ENCODE measurements at places on chromosomes 4 and X.

- no peak for DNase-seq
Measured at GRCh38 chr4:8705161-8706145, 112.9 kb downstream of the CPZ start.

DNA sequence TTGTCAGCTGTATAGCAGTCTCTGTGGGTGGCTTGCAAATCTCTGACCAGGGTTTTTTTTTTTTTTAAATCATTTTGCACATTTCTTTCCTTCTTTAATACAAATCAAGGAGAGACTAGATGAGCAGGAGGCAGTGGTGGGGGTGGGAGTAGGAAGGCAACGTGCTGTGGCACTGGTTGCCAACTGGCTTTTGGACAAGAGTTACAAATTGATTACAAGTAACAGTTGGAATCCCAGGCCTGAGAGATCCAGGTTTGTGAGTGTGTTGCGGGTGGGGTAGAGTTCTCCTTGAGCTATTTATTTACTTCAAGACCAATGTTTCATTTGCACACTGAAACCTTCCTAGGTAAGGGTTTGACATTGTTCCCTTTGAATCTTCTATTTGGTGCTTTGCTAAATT, 325.3 kb downstream of the AFF2 start:
- no peak for DNase-seq

GRCh38 chr4:13129095-13129494, 355.0 kb downstream of the RAB28 start:
- DNase-seq, result no peak

GRCh38 chrX:18252644-18253359, 32.1 kb upstream of the BEND2 start:
- DNase-seq, result no peak

GRCh38 chrX:117743469-117744251, 372.9 kb downstream of the KLHL13 start:
- DNase-seq, result no peak

DNA sequence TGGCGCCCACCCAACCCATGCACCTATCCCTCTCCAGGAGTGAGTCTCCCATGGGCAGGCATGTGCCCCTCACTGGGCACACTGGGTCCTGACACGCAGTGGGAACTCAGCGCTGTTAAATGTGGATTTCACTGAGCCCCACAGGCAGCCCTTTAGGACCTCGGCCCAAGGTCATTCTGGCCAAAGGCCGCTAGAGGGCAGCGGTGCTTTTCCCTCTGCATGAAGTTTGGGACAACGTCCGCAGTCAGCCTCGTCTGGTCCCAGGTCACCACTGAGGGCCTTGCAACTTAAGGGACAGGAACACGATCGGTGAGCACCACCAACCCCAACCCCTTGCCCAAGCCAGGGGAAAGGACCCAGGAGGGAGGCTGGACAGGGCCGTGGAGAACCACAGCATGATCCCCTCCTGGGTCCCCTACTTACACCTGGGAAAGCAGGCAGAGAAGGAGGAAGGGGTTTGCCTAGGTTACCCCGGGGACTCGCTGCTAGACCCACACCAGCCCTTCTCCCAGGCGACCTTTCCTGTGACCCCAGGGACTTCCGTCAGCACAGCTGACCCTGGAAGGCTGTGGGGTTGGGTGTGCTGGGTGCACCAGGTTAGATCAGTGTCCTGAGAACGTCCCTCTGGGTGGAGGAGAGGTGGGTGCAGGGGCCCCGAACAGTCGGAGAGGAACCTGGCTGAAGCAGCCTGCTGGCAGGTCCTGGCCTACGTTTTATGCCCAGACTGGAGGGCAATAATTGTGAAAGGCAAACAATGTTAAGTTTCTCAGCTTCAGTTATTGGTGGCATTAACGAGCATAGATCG, 24.0 kb downstream of the CYTL1 start:
- DNase-seq, result no peak

DNA sequence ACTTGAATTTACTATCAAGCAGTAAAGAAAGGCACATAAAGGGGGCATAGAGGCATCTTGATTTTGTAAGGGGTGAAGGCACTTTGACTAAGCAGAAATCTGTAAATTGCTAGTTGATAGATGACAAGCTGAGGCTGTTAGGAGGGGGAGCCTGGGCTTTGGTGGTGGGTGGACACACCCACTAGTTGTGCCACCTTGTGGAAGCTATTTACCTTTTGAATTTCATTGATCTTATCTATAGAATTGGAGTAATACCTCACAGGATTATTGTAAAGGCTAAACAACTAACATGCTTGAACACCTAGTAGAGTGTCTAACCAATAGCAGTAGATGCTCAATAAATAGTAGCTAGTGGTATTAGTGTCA, 142.8 kb upstream of the KCNIP4 start:
- no peak for DNase-seq

DNA sequence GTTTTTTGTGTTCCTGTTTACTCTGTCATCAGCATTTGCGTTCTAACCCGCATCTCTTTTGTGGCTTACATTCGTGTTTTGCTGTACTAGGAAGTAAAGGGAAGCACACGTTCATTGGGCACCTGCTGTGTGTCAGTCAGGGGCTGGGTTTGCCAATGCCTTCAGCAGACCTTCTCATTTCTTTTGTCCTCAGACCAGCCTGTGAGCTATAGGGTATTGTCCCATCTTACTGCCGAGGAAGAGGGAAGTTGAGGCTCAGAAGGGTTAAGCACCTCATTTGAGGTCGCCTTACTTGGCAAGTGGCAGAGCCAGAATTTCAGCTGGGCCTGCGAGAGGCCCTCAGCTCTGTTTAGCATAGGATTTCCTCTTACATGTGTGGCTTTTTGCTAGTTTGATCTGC, 8.7 kb downstream of the TBC1D14 start:
- no peak for DNase-seq

GRCh38 chr4:84389406-84389805, 109.7 kb downstream of the NKX6-1 start:
- DNase-seq, result no peak

GRCh38 chr4:31020363-31020762, 300.2 kb downstream of the PCDH7 start:
- DNase-seq, result no peak

- DNase-seq, result no peak
Measured at GRCh38 chr4:71187404-71188155, 151.2 kb upstream of the SLC4A4 start.

DNA sequence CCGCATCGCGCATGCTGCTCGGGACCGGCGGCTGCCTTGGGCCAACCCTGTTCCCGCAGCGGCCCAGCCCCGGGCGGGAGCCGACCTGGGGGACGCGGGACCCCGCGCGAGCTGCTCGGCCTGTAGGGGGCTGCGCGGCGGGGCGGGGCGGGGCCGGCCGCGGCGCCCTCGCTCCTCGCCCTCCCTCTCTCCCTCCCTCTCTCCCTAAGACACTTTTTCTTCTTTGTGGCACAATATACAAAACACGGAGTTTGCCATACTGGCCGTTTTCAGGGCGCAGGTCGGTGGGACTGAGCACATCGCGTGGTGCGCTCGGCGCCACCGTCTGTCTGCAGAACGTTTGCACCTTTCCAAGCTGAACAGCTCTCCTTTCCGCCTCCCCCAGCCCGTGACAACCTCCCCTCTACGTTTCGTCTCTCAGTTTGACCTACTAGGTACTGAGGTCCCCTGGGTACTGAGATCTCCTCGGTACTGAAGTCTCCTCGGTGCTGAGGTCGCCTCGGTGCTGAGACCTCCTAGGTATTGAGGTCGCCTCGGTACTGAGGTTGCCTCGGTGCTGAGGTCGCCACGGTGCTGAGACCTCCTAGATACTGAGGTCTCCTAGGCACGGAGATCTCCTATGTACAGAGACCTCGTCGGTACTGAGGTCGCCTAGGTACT, 261.1 kb upstream of the PLCXD1 start:
- DNase-seq, result no peak

DNA sequence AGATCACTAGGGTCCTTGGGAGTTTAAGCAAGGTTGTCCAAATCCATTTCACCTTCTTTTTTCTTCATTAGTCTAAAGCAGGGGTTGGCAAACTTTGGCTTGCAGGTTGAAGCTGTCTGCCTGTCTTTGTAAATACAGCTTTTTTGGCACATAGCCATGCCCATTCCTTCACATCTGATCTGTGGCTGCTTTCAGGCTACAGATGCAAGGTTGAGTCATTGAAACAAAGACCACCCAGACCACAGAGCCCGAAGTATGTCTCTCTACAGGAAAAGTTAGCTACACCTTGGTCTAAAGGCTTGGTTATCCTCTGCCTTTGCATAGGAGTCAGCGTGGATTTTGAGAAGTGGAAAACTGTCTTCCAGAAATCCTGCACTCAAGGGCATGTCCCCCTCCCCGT, 238.1 kb upstream of the STS start:
- no peak for DNase-seq

GRCh38 chrX:135345107-135345589, 35.9 kb downstream of the ETDC start:
- DNase-seq, result no peak

DNA sequence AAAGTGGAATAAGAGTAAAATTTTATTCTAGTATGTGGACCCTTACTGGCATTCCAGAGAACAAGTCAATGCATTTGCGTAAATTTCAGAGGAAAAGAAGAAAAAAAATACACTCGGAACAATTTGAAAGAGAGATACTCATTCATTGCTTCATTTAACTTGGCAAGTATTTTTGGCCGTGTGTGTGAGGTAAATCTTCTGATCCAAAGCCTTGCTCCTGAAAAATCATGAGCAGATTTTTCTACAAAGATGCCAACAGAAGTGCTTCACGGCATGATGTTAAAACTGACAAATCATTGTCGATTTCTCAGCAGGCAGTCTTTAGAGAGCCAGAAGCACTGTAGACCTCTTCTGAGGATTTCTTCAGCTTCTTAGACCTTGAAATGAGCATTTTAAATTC, 194.0 kb downstream of the COX18 start:
- no peak for DNase-seq

DNA sequence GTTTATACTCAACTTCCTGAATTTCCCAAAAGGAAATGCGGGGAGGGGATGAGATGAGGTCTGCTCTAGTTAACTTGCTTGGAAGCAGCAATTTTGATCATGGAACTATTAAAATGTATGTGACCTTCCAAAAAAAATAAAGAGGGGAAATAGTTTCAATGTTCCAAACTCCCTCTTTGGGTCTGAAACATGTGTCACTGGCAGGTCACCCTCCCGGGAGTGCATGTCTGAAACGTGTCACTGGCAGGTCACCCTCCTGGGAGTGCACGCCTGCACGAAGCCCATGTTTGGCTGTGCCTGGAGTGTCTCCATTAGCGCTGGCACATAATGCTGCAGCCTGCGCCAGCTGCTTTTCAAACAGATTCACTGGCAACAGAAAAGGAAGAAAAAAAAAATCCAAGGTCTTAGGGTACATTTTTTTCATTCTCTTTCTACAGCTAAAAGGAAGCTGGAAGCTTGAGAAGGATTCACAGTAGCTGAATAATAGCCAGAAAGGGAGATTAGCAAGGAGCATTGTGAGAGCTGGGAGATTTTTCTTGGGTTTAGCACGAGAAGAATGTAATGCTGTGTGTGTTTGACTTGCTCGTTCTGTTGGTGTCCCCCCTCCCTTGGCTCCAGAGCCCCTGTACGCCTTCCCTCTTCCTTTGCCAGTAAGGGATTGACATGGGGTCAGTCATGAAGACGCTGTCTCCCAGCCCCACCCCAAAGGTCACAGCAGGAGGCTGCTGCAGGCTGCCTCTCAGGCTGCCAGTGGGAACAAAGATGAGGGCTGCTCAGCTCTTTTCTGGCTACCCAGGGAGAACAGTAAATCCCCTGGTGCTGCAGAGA, 39.2 kb upstream of the TLR3 start:
- DNase-seq, result no peak

- DNase-seq, result no peak
Measured at GRCh38 chr4:123555233-123555806, 158.7 kb downstream of the SPRY1 start.

GRCh38 chr4:86657382-86657781, 63.3 kb downstream of the PTPN13 start:
- no peak for DNase-seq

- DNase-seq, result no peak
Measured at GRCh38 chr4:150115851-150116250, 37.6 kb downstream of the DCLK2 start.

- no peak for DNase-seq
Measured at GRCh38 chrX:153875391-153876111, 10.4 kb downstream of the L1CAM start.

DNA sequence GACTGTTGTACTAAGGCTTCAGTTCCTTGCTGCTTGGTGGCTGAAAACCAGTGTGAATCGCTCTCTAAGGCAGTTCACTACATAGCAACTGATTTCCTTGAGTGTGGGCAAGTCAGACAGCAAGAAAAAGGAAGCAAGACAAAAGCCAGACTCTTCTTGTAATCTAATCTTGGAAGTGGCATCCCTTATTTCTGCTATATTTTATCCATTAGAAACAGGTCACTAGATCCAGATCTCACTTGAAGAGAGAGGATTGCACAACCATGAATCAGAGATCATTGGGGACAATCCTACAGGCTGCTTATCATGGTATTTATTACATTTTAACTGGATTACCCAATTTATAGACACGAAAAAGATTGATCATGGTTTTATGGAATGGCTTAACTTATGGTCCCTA, 684.5 kb downstream of the GRID2 start:
- no peak for DNase-seq

Data from NCI-H187 treated with DMSO at 0.1 percent for 48 hours (cell line).